ENCODE measurements at places on chromosomes 12 and 14.
A peak's percentile ranks its signal among the peaks of the same experiment; 100 is the strongest.

DNA sequence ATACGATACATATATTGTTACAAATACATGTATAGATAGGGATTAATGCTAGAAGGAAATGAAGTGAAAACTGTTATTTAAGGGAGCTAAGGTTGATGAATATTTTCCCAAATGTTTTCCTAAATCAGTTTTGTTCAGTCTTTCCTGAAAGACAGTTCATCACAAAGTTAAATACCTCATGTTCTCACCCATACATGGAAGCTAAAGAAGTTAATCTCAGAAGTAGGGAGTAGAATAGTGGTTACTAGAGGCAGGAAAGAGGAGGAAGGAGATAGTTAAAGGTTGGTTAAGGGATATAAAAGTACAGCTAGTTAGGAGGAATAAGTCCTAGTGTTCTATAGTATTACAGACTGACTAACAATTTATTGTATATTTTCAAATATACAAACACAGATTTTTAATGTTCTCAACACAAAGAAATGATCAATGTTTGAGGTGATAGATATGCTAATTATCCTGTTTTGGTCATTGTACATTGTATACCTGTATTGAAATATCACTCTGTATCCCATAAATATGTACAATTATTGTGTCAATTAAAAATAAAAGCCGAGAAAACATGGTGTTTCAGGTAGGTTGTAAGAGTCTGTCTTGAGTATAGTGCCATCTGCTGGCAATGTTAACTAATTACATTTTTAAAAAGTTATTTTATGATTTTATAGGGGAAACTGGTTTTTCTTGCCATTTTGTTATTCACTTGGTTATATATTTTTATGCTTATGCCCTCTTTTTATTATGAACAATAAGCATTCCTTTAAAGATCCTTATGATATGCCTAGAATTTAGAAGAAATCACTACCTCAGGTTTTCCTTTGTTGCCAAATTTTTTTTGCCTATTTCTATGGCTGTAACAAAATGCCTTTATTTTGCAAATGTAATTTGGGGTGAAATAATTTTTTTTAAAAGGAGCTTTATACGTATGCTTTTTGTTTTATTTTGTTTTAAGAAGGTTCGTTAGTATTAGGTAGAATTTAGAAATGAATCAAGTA lies 26.9 kb downstream of the ZDHHC17 start:
- peak; percentile 3 for DNase-seq

DNA sequence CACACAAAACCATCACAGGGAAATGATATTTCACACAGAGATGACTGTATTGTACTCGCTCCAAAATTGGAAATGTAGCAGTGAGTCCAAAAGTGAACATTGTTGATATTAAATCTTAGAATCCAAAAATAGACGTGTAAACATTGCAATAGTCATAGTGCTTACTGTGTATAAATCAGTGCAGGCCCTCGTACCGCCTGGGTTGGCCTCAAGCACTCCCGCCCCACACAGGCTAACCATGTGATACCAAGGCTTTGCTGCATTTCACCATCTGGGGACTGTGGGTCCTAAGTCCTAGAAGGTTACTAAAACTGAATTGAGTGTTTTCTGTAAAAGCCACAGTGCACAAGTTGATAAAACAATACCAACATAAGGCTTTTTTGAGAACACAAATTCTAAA lies 107.3 kb downstream of the PPP2R5E start:
- no peak for DNase-seq

DNA sequence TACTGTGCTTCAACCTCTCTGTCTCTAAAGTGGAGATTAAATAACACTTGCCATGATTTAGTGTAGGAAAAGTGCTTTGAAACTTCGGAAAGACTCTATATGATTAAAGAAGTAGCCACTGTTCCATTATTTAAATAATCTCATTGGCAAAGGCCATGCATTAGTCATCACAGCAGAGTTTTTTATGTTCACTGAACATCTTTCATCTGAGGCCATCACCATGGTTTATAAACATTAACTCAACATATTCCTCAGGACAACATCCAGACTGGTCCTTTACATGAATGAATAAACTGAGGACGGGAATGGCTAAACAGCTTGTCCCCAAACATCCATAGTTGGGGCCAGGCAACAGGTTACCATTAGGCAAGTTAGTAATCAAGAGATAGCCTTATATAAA lies 124.6 kb upstream of the FRMD6 start:
- DNase-seq, result no peak

- DNase-seq, result no peak
These were observed 222.3 kb downstream of the PTPRO start for GRCh38 chr12:15544589-15544988.

- DNase-seq, result no peak
These were observed 1.1 kb downstream of the CCDC184 start for GRCh38 chr12:48184549-48184922.

GRCh38 chr14:100341301-100342031 lies 18.3 kb downstream of the SLC25A47 start:
- no peak for DNase-seq

DNA sequence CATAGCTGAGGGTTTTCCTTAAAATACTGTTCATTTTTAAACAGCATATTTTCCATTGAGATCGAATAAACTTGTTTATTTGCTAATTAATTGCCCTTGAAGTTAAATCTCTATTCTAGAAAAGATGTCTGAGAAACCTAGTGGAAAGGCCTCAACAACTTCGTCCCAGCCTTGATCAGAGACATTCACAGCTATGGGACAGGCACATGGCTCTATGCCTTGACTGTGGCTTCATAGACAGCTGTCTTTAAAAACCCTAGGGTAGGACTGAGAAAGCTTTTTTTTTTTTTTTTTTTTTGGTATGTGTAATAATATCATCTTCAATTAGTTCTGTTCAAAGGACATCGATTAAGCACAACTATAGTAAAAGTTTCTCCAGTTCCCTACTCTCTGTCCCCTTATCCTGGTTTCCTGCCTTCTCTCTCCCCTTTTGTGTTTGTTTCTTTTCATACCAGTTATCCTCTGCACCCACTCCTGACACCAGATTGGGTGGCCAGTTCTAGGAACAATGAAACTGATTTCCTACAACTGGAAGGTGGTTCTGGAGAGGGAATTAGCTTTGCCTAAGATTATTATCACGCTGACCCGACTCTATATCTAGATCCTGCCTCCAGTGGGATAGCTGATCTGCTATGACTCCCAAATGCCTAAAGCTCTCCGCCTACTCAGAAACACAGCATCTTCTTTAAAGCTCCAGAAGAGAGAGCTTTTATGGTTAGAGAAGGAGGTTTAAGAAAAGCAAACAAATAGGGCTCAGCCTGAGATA lies 20.3 kb downstream of the SOCS2 start:
- no peak for DNase-seq
